ENCODE measurements at places on chromosomes 5 and 9. TPM values are rescaled to one million over a fixed set of nuclear protein-coding genes. Genes with fewer than 3 reads are reported as not detected.

DNA sequence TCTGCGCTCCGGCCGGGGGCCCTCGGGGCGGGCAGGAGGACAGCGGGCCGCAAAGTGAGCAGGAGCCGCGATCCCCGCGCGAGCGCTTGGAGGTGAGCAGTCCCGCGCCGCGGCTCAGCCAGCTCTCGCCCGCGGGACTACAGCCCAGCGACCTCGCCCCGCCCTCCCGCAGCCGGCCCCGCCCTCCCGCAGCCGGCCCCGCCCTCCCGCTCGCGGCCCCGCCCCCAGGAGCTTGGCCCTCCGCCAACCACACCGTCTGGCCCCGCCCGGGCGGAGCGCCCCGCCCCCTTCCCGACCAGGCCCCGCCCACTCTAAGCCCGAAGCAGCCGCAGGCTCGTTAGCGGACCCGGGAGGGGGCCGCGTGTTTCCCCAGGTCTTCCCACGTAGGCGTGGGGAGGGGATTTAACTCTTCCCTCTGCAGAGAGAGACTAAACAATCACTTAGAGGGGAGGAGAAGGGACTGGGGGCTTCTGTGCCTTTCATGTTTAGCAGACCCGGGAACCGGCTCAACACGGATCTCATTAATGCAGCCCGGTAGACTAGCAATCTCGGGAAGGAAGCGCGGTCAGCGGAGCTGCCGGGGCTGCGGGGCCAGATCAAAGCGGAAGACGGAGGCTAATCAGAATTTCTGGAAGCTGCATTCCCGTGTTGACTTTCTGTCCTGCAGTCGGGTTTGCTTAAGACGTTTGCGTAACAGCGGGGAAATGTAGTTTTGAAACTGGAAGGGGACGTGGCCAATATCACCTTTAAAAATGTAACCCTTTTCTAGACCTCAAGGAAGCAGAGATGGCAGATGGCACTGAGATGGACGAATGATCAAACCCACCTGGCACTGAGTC lies at the start of gene MYO10:
Gene MYO10, minus strand, starts transcription at position 139 of the 839 bp plus-strand sequence. CDS start 480 bp downstream, outside the sequence.
- ATAC-seq: peak; percentile 90

DNA sequence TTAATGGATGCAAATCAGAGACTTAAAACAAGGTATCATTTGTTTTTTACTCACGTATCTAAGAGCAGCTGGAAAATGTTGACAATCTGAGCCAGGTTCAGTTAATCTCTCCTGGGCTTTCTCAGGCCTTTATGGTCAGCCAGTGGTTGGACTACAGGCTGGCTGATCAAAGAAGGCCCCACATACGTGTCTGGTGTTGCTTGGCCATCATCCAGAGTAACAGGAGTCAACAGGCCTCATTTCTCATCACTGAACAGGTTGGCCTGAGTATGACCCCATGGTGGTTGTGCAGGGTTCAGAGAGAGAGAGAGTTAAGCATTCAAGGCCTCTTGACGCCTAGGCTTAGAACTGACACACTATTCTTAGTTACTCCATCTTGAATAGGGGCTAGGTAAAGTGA lies 97.0 kb upstream of the VLDLR start:
- no peak for ATAC-seq

DNA sequence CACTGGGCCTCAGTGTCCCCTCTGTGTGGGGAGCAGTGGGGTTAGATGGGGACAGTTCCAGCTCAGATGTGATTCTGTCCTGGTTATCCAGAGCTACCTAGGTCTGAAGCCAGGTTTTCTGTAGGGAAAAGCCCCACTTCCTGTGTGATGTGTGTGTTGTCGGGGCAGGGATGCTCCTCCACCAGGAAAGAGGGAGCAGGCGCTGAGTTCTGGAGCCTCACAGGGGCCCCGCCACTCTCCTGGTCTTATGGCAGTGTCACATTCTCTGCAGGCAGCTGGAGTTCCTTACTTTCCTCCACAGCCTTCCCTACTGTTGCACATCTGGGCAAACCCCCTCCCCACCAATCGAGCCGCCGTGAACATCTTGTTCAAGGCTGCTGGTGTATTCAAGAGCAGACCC lies 39.1 kb upstream of the GRHPR start:
- no peak for ATAC-seq

CDH6 gene
- 24.9 TPM for total RNA-seq

CXCL14 gene
- 0.14 TPM for total RNA-seq
